ENCODE measurements at places on chromosomes 7 and 10.

DNA sequence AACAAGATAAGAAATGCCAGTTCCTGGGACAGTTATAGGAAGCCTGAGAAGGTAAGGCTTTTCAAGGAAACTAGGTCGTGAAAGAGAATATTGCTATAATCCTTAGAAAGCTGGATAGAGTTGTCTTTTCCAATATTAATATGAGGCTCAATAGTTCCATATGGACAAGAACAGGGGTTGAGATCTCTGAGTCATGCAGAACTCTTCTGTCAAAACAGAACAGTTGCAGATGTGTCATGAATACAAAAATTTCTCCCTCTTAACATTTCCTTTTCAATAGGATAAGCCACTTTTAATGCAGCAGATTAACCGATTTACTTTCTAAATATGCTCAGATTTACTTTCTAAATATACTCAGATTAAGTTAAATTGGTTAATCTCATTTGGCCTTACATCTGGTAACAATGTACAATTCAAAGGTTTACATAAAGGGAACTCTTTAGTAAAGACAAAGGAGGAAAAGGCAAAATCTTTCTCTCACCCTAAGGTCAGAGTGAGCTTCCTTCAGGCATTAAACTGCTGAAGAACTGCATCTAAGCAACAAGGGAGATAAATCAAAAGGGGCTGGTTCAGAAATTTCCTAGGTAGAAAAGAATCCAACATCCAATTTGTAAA, 104.7 kb upstream of the PCDH15 start:
- DNase-seq, result no peak

- DNase-seq, result no peak
Observed at GRCh38 chr10:42979181-42979580, 97.7 kb upstream of the RET start.

DNA sequence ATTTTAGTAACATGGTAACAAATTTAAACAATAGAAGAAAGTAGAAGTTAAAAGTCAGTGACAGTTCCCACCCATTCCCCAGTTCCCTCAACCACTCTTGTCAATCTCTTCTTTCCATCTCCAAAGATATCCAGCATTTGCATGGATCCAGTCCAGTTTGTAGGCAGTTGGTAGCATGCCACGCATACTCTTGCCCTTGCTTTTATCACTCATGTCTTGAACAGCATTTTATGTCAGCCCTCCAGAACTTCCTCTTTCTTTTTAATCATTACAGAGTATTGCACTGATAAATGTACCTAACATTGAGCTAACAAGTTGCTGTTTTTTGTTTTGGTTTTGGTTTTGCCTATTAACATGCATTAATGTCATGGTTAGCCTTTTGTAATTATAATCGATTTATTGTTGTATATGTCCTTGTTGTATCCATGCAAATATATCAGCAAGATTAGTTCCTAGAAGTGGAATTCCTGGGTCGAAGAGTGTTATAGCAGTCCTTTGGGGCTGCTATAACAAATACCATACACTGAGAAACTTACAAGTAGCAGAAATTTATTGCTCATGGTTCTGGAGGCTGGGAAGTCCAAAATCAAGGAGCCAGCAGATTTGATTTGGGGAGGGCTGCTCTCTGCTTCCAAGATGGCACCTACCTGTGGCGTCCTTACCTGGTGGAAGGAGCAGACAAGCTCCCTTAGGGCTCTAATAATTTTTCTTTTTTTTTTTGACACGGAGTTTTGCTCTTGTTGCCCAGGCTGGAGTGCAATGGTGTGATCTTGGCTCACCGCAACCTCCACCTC, 25.7 kb downstream of the CHST3 start:
- DNase-seq, result no peak

DNA sequence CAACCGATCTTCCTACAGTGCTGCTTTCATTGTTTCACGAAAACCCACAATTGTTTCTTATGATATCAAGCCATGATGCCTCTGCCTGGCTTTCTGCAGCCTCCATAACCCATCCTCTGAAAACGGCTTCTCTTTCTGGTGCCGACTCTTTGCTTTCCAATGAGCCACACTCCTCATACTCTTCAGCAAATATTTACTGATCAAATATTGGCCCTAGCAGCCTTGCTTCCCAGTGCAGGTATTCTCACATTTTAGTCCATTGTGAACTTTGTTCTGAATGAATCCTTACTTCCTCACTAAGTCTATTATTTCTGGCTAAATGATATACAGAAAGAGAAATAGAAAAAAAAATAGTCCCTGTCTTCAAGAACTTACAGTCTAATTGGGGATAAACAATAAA, 35.5 kb downstream of the LAMB1 start:
- no peak for DNase-seq

GRCh38 chr7:56206420-56206819, 90.2 kb upstream of the NUPR2 start:
- no peak for DNase-seq

Data from urinary bladder (tissue), 4 donors.